ENCODE measurements at places on chromosomes 5 and 9.

GRCh38 chr9:112551641-112552040 is 65.0 kb downstream of the KIAA1958 start:
- DNase-seq = no peak

- DNase-seq = no peak
Measured at GRCh38 chr9:88653911-88654310, 118.9 kb downstream of the NXNL2 start.

GRCh38 chr5:85452322-85453025 is 1067.8 kb upstream of the EDIL3 start:
- DNase-seq = no peak

- DNase-seq = peak; percentile 69
Measured at GRCh38 chr9:133979273-133979920, 12.7 kb downstream of the VAV2 start.

DNA sequence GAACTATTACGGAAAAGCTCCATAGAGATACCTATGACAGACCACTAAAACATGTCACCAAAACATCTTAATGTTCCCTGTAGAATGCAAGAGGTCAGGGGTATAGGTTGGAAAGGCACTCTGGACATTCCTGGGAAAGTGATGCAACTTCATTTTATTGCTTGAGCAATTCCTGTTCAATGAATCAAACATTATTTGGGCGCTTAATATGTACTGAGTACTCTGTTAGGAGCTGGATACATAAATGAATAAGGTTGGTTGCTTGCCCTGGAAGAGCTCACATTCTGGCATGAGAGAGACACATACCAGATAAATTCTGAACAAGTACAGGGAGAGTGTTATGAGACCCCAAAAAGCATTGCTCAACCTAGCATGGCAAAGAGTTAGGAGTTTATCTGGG is 408.9 kb upstream of the DMAC1 start:
- no peak for DNase-seq

Data from body of pancreas (tissue), 4 donors.